ENCODE measurements at places on chromosomes 13 and 19.

DNA sequence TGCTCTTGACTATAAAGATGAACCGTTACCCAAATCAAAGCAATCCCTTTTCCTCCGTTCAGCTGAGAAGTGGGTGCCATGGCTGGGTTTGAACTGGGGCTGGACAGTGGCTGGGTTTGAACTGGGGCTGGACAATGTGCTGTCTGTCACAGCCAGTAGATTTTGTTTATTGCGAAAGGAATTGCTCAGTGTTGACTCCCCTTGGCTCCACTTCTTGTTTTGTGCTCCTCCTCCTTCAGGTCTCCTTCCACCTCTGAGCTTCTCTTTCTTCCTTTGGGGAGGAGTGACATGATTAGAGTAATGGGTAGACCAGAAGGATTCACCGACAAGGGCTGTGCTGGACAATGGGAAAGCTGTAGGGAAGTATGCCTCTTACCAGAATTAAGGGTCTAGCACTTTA, 19.4 kb upstream of the MBNL2 start:
- DNase-seq = no peak

DNA sequence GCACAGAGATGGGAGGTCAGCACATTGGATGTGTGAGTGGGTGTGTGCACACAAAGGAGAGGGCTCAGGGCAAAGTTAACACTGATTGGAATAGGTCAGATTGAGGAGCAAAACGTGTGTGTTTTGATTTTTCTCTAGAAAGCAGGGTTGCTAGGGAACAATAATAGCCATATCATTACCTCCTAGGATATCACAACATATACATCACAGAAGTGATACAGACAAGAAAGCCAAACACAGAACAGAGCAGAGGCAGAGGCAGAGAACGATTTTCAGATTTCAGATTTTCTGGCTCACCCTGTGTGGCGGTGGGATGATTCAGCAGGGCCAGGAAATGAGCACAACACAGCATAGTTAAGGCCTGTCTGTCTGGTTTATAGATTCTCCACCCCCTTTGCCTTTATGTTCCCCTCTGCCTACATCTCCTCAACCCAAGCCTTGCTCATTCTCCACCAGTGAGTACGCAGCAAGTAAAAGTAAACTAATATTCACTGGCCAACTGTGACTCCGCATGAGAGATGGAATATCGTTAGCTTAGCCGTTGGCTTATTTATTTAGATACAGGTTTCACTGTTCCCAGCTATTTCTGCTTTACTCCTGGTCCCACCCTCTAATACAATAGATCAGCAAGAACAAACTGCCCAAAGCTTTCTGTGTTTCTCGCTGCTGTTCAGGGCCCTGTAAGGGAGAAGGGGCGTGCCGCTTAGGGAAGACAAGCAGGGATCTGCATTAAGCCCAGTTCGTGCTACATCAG, 182.7 kb upstream of the TSC22D1 start:
- DNase-seq = no peak

GRCh38 chr13:45737571-45738017, 35.5 kb downstream of the CBY2 start:
- no peak for DNase-seq

DNA sequence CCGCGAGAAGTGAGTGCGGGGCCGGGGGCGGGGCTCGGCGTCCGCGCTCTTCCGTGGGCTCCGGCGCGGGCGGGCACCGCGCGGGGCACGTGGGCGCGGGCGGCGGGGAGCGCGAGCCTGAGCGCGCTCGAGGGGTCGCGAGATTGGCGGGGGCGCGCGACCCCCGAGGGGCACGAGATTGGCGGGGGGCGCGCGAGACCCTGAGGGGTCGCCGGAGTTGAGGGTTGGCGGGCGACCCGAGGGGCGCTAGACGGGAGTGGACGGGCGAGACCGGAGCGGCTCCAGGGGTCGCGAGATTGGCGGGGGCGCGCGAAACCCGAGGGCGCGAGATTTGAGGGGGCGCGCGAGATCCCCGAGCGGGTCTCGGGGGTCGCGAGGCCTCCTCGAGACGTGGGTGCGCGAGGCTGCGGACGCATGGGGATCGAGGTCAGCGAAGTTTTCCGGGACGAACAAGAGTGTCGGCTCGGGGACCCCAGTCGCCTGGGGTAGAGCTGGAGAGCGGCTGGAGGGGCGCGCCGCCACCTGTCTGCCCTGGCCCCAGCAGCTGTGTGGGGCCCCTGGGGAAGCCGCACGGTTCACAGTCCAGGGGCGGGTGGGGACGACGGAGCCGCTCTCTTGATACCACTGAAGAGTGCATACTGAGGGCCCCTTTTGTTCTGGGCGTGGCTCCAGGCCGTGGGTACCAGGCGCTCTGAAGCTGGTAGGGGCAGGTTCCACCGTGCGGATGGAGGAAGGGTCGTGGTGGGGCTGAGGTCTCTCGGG, 682 bp downstream of the SSBP4 start:
- DNase-seq = peak; percentile 33

DNA sequence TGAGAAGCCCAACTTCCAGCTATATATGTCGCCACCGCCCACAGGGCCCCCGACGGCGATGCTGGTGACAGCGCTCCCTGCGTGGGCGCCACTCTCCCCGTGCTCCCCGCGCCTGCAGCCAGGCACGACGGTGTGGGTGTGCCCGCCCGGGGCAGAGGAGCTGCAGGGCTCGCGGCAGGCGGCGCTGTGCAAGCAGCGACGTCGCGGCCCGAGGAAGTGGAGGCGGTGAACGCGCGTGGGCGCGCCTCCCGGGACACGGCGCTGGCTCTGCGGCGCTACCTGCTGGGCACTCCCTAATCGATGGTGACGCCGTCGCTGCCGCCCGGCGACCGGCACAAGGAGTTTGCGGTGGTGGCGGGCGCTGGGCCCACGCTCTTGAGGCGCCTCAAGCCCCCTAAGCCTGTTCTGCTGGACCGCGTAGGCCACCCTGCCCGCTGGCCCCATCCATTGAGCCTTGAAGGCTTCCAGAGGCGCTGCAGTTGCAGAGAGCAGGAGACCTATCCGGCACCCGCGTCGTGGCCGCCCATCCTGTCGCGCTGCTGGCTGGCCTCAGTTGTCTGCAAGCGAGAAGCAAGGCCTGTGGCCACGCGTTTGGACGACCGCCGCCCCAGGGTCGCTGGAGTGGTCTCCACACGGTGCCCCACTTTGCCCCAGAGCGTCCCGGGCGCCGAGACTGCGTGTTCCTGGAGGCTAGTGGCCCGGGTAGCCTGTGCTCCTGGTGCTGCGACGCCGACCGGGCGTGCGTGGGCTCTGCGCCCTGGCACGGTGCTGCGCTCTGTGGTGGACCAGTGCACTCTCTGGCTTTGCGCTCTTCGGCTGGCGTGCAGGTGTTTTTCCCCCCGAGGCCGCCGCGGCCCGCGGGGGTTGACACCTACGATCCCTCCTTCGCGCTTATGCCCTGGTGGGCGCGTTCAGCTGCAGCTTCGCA, 23.1 kb downstream of the LRFN3 start:
- peak; percentile 78 for DNase-seq

DNA sequence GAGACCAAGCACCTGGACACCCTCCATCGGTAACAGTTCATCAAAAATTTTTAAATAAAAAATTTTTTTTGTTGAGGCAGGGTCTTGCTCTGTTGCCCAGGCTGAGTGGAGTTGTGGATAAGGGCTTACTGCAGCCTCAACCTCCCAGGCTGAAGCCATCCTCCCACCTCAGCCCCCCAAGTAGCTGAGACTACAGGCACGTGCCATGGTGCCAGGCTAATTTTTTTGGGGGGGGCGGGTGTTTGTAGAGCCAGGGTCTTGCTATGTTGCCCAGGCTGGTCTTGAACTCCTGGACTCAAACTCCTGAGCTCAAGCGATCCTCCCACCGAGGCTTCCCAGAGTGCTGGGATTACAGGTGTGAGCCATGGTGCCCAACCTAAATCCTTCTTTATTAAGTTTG, 4.7 kb downstream of the LGALS7B start:
- DNase-seq = no peak

- DNase-seq = no peak
These were observed 17.7 kb downstream of the ZMYM5 start for GRCh38 chr13:19845758-19846157.

DNA sequence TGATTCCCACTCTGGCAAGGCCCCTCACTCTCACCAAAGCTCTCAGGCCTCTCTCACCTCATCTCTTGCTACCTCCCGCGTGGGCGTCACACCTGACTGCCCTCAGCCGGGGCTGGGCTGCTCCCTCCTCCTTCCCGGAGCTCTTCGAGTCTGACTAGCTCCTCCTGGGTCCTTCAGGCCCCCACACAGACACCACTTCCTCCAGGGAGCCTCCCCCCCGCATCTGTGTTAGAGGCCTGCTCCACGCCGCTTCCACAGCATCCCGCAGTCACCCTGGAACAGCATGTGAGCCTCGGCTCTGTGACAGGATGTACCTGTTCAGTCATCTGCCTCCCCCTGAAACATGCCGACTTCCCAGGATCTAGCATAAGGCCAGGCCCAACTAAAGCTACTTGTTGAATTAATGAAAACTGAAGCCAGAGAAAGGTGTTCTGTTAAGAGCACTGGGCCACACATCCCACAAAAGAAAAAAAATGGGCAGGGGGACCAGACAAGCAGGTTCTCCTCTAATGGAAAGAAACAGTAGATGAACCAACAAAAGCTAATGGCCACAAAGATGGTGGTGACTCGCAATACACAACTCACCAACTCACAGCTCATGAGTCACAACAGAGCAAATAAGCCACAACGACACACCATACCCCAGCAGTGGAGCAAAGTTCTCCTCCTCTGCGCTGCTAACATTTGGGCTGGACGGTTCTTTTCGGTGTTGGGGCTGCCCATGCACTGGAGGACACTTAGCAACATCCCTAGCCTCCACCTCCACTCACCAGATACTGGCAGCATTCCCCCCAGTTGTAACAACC, 3.0 kb downstream of the PPP6R1 start:
- DNase-seq = peak; percentile 25

DNA sequence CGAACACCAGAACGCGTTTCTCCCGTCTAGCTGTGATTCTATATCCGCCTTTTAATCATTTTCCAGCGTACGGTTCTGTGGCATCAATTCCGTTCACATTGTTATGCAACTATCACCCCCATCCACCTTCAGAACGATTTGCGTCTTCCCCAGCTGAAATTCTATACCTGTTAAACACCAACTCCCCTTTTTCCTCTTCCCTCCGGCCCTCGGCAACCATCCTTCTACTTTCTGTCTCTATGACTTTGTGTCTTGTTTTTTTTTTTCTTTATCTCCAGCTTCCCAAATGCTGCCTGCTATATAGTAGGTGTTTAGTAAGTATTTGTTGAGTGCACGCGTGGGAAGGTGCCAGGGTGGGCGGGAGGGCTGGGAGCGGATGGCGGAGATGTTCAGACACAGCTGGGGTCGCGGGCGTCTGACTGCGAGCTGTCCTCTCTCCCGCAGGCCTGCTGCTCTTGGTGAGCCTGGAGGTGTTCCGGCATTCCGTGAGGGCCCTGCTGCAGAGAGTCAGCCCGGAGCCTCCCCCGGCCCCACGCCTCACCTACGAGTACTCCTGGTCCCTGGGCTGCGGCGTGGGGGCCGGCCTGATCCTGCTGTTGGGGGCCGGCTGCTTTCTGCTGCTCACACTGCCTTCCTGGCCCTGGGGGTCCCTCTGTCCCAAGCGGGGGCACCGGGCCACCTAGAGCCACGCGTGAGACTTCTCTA, 20.2 kb downstream of the CACNG6 start:
- no peak for DNase-seq

GRCh38 chr19:8513036-8513686, 806 bp downstream of the ZNF414 start:
- DNase-seq = no peak

DNA sequence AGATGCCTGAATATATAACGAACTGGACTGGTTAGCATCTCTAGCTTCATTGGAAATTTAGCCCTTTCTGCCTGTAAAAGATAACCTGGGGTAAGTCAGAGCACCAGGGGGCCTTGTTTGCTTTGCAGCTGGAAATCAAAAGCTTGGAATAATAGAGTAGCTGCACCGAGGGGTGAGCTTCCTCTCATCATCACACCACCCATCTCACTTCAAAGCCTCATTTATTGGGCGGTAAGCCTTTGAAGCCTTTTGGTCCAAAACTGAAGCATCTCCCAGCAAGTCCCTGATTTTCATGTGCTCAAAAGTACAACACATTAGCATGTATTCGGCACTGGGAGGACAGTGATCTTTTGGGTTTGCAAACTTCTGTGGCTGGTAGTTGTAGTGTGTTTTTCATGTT, 405.1 kb downstream of the FOXO1 start:
- no peak for DNase-seq

- DNase-seq = peak; percentile 20
These were observed 673 bp downstream of the SPATA13 start for GRCh38 chr13:24161010-24161775.

DNA sequence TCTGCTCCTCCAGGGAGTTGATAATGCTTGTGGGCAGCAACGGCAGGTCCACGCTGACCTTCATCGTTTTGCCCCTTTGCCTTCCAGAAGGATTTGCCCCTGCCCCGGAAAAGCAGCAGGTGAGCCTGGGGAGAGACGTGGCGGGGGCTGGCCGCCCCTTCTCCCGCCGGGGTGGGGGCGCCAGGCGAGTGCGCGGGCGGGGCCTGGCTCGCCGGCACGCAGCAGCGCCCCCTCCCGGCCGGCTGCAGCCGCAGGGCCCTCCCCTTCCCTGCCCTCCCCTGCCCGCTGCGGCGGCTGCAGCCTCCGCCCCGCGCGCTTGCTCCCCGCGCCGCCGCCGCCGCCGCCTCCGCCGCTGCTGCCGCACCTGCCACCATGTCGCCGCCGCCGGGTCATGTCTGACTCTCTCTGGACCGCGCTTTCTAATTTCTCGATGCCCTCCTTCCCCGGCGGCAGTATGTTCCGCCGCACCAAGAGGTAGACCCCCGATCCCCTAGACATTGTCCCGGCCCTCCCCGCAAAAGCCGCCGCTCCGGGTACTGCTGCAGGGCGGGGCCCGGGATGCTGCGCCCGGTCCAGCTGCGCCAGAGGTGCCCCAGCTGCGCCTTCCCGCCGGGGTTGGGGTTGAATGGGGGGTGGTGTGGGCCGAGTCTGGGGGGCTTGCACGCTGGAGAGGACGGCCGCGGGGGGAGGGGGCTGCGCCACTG, at the start of gene MAST1:
Gene MAST1, plus strand, starts transcription at position 334 of the 704 bp plus-strand sequence. Its CDS starts 58 bp downstream, at position 392.
- peak; percentile 27 for DNase-seq

- DNase-seq = no peak
These were observed at the start of gene FBN3 for GRCh38 chr19:8149261-8150094. Gene FBN3, minus strand, starts transcription at chr19:8149592. Its CDS starts 2,112 bp downstream, at chr19:8147480.

DNA sequence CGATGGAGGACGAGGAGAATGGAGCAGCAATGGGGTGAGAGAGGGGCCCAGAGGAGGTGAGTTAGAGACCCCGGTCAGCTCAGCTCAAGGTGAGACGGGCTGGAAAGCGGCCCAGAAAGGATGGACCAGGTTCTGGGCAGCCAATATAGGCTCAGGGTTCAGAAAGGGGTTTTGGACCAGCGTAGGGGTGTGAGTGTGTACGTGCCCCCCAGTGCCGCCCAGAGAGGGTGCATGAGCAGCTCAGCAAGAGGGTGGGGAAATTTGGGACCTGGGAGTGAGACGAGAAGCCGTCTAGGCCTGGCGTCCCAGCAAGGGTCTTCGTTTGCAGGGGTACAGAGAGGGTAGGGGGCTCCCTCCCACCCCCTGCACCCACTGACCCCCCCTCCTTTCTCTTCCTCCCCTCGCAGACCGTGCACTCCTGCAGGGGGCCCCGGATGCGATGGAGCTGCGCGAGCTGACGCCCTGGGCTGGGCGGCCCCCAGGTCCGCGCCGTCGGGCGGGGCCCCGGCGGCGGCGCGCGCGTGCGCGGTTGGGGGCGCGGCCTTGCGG, 12.1 kb downstream of the FUT6 start:
- DNase-seq = no peak
